Anterior cingulate cortex (tissue), 58 donors: ENCODE measurements at places on chromosomes 2 and 18.

GRCh38 chr18:66346833-66347588 lies 256.9 kb downstream of the CDH19 start:
- DNase-seq: no peak

GRCh38 chr2:176166272-176166671 lies 9.2 kb downstream of the HOXD3 start:
- no peak for DNase-seq

GRCh38 chr18:34643989-34644388 lies 66.1 kb upstream of the DTNA start:
- no peak for DNase-seq

DNA sequence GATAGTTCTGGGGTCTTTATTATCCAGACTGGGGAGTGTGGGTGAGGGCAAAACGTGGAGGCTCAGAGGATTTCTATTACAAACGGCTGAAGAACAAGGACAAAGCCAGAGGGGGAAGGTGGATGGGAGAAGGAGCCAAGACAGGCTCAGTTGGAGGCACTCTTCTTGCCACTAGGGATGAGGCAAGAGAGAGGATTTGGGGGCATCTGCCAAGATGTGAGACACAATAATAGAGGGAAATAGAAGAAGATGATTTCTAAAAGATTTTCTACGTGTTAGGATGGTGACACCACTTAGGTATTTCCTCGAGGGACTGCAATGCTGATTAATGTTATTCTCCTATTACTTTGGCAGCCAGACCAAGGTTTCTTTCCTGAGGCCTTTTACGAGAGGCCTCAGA lies 71.8 kb downstream of the APOB start:
- no peak for DNase-seq

DNA sequence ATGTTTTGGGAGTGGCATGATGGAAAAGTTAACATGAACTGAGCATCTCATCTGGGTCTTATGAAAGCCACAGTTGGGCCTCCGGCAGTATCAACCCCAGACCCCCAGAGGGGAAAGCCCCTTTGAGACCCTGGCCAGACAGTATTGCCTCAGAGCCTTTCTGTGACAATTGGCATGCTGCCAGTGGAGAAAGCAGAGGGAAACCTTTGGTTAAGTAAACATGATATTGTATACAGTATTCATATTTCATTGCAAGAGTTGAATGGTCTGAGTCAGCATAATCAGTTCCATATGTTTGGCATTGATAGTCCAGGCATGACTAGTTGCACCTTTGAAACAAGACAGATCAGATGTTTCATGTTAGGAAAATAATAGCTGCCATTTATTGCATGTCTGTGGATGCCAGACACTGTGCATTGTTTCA lies 20.0 kb downstream of the MERTK start:
- no peak for DNase-seq

DNA sequence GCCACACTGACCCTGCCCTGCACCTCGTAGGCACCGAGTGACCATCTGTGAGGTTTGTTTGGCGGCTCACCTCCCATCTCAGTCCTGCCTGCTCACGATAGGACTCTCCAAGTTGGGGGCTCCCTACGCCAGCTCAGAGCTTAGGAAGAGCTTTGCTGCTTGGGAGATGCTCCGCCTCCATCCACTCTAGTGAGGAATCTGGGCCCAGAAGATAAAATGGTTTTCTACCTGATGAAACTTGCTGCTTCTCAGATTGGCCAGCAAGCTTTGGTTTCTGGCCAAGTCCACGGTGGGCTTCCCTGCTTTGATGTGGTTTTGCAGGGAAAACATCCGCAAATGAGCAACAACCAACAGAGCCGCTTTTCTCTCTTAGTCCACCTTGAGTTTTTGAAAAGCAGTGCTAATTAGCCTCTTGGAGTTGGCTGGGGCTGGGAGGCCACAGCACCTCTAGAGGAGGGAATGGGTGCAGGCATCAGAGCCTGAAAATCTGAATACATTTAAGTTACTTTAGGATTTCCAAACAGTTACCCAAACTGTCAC lies 42.2 kb downstream of the THNSL2 start:
- DNase-seq: no peak

- DNase-seq: no peak
Observed at GRCh38 chr2:18585526-18585925, 3.8 kb downstream of the NT5C1B start.

GRCh38 chr2:98647636-98648035 lies 39.2 kb downstream of the UNC50 start:
- DNase-seq: no peak

- DNase-seq: no peak
Observed at GRCh38 chr2:72605836-72606442, 219.9 kb downstream of the EXOC6B start.

GRCh38 chr18:23397907-23398306 lies 55.2 kb upstream of the RIOK3 start:
- DNase-seq: no peak

- no peak for DNase-seq
Observed at GRCh38 chr18:3037423-3037915, 24.5 kb upstream of the LPIN2 start.

- no peak for DNase-seq
Observed at GRCh38 chr2:237708961-237709360, 81.6 kb downstream of the LRRFIP1 start.

- DNase-seq: no peak
Observed at GRCh38 chr2:240919161-240919781, 13.1 kb downstream of the CROCC2 start.

DNA sequence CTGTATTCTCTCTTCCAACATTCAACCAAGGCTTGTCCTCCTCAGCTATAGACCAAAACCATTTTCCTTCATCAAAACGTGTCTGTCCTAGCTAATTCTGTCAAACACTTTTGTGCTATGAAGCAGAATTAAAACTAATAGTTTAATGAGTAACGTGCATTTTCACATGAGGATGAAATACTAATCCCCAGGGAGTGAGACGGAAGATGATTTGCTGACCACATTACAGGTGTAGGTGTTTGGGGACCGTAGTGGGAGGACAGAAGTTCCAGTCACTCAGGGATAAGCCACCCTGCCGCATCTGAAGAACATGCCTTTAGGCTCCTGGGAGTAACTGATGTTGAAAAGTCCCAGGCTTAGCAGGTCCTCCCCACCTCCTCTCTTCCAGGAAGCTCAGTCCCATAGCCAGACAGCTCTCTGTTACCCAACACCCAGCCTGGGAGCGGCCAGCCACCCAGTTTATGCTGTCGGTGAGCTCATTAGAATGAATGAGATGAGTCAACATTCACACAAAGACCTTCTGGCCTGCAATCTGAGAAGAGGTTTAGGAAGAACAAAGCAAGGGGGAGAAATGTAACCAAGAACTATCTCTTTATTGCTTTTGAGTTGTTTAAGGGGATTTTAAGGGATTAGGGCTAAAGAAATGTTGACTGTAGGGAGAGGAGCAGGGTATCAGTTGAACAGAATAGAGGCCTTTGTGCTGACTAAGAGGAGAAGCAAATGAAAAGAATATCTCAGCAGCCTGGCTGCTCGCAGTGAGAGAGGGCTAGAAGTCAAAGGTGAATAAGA lies 122.5 kb downstream of the FOXI3 start:
- no peak for DNase-seq

GRCh38 chr2:60849187-60849586 lies 32.2 kb upstream of the REL start:
- DNase-seq: no peak

DNA sequence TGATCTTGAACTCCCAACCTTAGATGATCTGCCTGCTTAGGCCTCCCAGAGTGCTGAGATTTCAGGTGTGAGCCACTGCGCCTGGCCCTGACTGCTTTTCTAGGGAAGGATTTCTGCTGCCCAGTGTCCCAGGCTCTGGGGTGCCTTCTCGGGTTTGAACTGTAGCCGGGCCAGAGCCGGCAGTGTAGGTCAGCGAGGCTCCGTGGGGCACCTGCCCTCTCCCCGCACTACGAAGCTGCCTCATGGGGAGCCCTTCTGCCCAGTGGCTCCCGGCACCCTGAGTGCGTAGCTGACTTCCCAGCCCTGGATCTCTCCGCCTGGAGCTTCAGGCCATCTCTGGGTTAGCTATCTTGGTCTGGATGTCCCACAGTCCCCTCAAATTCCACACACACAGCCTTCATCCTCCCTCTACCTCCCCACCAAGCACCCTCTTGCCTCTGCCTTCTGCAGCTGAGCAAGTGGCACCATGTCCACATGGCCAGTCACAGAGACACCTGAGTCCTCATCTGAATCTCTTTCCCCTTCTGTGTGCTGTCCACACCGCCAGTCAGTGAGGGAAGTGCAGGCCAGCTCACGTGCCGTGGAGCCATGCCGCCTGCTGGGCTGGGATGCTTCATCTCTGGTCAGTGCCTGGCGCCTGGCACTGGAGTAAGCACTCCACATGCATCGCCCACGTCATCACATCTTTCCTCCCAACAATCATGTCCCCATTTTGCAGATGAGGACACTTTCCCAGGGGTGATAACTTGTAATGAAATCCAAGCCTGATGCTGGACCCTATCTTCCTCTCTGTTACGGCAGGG lies 69.2 kb downstream of the EDAR start:
- DNase-seq: no peak

DNA sequence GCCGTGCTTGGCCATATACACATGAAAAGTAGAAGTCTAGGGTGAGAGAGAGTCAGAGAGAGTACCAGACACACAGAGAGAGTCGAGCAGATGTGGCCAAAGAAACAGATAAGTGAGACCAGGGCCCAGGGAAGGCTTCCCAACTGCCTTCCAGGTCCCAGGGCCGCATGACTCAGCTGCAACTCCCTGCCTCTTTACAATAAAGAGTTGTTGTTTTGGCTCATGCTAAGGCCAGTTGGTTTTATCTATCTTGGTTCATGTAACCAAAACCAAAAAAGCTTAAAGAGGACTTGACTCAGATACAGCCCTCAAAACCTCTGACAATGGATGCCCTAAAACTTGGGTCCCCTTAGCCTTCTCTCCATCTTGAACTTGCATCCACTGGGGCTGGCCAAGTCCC lies 36.9 kb downstream of the REEP1 start:
- DNase-seq: no peak

- DNase-seq: no peak
Observed at GRCh38 chr18:71011389-71011788, 722.5 kb downstream of the SOCS6 start.

- DNase-seq: no peak
Observed at GRCh38 chr2:236743039-236743920, 173.7 kb downstream of the ACKR3 start.

DNA sequence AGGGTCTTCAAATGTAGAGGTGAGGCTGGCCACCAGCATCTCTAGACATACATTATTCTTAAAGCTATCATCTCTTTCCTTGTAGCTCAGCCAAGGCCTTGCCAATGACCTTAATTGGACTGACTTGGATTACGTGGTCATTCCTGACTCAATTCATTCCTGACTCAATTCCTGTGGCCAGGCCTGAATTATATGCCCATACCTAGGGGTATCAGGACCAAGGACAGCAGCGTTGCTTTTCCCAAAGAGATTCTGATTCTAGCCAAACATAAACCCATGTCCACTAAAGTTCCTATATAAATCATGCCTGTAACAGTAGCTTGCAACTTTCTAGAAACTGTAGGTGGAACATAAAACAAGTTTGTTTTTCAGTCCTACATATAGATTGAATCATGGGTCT lies 231.7 kb downstream of the ARL6IP6 start:
- no peak for DNase-seq

GRCh38 chr2:69134306-69134945 lies 121.4 kb downstream of the ANTXR1 start:
- no peak for DNase-seq

DNA sequence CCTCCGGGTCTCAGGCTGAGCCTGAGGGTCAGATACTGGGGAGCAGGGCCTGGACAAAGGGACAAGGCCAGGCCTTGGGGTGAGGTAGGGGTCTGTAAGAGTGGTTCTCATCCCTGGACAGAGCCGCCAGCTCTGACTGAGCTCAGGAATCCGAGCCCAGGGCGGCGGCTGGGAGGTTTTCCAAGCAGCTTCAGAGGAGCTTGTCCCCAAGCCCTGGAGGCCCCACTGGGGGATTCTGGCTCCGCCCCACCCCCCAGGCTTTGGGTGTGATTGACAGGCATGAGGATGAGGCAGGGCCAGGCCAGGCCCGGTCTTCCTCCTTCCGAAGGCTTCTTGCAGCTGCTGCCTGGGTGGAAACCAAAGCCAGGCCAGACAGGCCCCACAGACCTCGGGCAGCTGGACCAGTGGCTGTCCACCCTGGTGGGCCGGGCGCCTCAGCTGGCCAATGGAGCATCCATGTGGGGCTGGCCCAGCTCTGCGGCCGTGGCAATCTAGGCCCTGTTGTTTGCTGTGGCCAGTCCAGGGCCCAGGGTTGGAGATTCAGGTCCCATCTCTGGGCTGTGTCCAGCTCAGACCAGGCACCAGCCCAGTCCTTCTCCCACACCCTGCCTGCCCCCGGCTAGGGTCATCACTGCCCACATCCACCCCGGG lies 23.1 kb upstream of the GPC1 start:
- DNase-seq: no peak

- DNase-seq: no peak
Observed at GRCh38 chr2:83238111-83238510, 1221.0 kb downstream of the SUCLG1 start.

- DNase-seq: no peak
Observed at GRCh38 chr2:189178054-189178453, 1.5 kb downstream of the COL5A2 start.

GRCh38 chr2:29082804-29083495 lies 8.6 kb upstream of the PCARE start:
- DNase-seq: no peak

DNA sequence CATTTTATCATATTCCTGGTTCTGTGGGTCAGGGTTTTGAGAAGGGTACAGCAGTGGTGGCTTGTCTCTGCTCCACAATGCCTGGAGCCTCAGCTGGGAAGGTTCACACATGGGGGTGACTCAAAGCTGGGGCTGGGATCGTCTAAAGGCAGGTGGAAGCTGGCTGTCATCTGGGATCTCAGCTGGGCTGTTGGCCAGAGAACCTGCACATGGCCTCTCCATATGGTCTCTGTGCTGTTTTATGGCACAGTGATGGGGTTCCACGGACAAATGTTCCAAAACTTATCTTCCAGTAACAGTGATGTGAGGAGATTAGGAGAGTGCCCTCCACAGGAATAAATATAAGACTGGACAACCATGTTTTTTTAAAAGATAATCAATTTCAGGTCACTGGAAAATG lies 191.4 kb downstream of the SS18 start:
- no peak for DNase-seq

DNA sequence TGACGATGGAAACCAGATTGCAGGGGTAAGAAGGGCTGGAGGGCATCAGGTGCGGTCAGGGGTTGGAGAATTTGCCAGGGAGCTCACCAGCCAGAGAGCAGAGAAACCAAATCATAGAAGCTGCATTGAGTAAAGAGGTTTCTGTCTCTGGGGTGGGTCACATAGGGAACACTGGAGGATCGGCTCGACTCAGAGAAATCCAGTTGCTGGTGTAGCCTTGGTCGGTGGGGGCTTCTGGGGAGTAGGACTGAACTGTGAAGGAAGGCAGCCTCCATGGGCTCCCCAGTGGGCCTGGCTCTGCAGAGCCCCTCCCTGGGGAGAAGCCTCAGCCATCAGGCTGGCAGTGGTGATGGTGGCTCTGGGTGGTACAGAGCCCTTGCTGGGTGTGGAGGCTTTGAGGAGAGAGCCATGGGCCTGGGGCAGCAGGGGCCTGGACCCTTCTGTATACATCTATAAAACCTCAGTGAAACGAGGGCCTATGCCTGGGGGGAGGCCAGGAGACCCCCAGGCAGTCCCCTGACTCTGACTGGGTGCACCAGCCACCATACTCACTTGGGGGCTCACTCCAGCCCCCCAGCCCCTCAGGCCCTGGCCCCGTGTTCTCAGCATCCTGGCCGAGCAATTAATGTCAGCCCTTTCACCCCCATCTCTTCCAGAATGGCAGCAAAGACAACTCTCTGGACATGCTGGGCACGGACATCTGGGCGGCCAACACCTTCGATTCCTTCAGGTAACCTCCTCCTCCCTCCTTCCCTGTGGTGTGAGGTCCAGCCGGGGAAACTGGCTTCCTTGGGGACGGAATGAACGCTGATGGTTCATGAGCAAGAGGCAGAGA lies 124.5 kb downstream of the CTIF start:
- no peak for DNase-seq
